ENCODE measurements at places on chromosomes 4 and X.

- DNase-seq = no peak
These were observed 109.2 kb upstream of the FAT1 start for GRCh38 chr4:186832906-186833305.

DNA sequence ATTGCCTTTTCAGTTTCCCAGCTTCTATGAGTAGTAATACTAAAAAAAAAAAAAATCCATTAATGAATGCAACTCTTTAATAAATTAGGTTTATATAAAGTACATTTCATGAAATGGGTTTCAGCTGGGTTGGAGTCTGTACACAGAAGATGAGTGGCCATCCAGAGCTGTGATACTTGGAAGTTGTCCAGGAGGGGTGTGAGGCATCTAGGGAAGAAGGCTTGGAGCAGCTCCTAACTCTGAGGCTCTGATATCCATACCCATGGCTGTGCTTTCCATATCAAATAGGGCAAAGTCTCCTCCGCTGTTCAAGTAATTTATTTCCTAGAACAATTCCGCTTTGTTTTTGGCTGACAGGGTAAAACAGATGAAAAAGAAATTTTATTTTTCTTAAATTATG lies 423.3 kb upstream of the TENM3 start:
- no peak for DNase-seq

DNA sequence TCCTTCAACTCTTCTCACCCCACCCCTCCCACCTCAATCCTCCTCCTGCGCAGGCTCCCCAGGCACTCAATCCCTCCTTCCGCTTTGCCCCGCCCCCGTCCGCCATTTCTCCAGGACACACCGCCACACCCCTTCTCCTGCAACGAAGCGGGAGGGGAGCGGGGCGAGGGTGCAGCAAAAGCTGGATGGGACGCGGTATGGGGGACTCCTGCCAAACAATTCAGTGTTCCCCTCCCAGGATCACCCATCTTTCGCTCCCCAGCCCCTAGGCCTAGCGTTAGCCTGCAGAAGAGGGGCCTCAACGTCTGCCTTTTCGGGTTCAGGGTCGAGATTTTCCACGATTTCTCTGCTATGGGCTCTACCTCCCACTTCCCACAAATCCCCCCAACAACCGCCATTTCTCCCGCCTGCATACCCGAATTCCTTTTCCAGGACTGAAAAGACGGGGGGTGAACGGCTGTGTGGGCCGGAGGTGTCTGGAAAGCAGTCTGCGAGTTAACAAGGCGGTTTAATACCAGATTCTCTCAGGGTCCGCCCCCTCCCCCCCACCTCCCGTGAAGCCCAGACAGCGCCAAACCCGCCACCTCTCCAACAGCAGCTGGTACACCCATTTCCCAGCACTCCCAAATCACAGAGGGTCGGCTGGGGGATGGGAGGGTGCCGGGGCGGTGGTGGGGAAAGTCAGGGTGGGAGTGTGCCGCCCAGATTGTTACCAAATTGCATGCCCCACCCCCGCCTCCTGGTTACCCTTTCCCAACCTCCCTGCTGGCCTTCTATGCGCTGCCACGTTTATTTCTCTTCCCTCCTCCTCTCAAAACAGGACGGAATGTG lies 774 bp downstream of the ARMCX2 start:
- peak; percentile 64 for DNase-seq

- no peak for DNase-seq
These were observed 61.1 kb downstream of the IQCM start for GRCh38 chr4:149754526-149754925.

DNA sequence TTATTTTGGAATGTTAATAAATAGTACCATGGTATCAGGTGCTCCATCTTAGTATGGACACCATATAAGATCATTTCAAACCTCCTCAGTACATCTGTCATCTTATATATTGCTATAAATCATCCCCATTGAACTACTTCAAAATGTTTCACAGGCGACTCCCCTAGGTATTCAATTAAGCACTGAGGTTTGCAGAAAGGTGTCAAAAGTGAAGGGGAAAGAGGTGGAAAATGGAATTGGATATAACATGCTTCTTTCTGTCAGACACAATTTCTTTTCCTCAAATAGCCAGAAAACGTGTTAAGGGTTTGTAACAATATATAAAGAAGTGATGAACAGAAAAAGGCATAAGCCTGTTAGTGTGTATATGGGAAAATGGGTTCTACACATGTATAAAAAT lies 325.5 kb downstream of the GRID2 start:
- no peak for DNase-seq

- DNase-seq = no peak
These were observed 270.8 kb downstream of the GRIA3 start for GRCh38 chrX:123454712-123455431.

- DNase-seq = no peak
These were observed 30.4 kb downstream of the KIT start for GRCh38 chr4:54687887-54688841.

- DNase-seq = no peak
These were observed 232.4 kb upstream of the BMP3 start for GRCh38 chr4:80798082-80798481.

DNA sequence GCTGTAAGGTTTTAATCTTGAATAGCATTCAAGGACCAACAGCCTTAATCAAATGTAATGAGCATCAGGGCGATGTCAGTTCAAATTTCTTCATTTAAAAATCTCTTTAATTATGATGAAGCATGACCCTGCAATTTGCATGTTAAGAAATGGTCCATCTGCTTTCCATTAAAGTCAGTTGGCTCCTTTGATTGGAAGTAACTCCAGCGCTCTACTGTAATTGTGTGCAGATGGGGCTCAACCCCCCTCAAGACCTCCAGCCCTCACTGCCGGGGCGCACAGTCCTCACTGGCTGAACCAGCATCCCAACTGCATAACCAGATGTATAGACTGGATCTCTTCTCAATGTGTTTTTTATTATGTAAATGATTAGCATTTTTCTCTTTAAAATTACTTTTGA lies 126.9 kb downstream of the VCX3B start:
- no peak for DNase-seq

DNA sequence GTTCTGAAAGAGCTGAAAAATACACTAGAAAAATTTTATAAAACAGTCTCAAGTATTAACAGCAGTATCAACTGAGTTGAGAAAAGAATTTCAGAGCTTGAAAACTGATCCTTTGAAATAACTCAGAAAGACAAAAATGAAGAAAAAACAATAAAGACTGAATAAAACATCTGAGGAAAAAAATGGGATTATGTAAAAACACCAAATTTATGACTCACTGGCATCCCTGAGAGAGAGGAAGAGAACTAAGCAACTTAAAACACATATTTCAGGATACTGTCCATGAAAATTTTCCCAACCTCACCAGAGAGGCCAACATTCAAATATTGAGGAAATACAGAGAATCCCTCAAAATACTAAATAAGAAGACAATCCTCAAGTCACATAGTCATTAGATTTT lies 22.9 kb downstream of the PABPC4L start:
- no peak for DNase-seq

- DNase-seq = no peak
These were observed 104.1 kb downstream of the C4orf51 start for GRCh38 chr4:145784036-145784435.

- no peak for DNase-seq
These were observed 114.5 kb downstream of the GATB start for GRCh38 chr4:151646322-151646721.

- no peak for DNase-seq
These were observed 4.8 kb upstream of the CCSER1 start for GRCh38 chr4:90122355-90122748.

DNA sequence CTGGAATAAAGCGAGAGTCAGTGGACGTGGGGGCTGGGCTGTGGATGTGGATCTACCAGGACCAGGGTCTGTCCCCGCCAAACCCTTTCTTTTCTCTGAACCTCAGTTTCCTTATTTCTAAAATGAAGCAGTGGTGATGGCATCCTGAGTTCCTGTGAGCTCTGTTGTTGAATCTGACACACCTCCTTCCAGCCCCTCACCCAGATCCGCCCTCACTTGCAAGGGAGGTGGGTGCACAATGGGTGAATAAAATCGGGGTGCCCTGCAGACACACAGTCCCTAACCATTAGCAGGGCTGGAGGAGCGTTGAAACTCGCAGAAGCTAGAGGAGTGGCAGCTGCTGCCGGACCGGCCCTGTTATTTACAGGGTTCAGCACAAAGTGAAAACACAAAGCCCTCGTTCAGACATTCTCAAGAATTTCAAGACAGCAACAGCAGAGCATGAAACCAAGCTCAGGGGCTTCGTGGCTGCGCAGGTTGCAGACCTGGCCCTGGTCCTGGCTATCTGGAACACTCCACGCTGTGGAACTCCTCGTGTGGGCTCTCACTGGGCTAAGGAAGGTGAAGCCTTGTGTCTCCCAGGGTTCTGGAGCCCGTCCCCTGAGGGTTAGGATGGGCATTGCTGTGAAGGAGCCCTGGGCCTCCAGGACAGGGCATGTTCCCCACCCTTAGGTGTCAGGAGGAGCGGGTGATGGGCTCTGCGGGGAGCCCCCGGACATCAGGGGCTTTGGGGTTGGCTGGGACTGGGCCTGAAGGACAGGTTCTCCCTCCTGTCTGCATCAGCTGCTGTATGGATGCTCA lies 42.9 kb downstream of the PSAPL1 start:
- no peak for DNase-seq

GRCh38 chrX:9087271-9088040 lies 53.5 kb upstream of the FAM9B start:
- no peak for DNase-seq

- DNase-seq = no peak
These were observed 162.8 kb downstream of the WDFY3 start for GRCh38 chr4:84803720-84804119.

DNA sequence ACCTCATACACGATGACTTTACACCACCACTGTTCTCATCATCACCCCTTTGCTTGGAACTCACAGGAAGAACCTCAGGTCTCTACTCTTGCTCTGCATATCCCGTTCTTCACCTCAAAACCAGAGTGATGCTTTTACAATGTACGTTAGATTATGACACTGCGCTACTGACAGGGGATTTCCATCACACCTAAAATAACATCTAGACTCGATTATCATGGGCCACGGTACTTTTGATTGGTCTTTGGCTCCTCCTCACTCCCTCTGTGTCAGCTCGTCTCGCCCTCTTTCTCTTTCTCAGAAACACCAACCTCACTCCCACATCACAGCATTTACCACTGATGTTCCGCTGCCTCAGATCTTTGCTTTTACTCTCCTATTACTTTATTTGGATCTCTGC lies 172.4 kb downstream of the TLL1 start:
- no peak for DNase-seq

- no peak for DNase-seq
These were observed 10.2 kb upstream of the KCNE5 start for GRCh38 chrX:109635146-109635545.

DNA sequence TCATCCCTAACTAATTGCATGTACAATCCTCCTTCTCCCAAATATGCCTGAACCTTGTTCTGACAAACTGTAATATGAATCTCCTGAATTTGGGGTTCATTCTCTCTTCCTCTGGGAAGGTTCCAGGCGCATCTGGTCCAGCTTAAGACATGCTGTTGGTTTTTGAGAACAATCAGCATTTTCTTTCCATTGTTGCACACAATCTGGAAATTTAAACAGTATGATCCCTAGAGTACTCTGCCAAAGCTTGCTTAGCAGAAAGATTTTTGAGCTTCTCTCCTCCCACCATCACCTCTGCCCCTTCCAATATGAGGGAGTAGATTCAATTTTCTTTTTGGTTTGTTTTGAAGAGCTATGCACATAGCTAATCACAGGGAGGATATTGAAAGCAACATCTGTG lies 50.1 kb downstream of the SRPX start:
- DNase-seq = no peak

DNA sequence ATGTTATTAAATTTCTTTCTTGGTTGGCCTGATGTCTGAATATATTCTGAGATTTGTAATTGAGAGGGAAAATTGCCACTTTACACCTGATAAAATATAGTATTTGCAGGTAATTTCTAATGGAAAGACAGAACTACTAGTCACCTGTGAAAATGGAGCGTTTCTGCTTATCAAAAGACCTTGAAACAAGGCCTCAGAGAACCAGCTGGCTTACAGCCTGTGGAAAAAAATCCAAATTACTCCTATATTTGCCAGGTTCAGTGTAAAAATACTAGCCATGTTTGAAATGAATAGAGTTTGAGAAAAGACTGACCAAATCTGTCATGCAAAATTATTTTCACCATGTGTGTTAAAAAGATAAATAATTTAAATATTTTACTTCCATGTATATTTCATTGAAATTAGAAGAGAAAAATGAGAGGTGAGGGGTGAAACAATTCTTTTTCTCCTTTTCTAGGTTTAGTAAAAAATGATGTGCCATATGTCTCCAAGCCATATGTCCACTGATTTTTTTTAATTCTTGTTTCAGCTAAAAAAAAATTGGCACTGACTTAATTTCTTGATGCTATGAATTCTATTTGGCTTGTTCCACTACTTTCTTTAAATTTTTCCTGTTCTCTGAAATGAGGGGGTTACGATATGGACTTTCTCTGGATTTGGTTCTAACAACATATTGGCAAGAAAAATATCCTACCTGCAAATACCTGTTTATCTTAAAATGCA lies 464.9 kb downstream of the GRXCR1 start:
- DNase-seq = no peak

GRCh38 chrX:143435916-143436315 lies 81.4 kb downstream of the SPANXN3 start:
- no peak for DNase-seq

DNA sequence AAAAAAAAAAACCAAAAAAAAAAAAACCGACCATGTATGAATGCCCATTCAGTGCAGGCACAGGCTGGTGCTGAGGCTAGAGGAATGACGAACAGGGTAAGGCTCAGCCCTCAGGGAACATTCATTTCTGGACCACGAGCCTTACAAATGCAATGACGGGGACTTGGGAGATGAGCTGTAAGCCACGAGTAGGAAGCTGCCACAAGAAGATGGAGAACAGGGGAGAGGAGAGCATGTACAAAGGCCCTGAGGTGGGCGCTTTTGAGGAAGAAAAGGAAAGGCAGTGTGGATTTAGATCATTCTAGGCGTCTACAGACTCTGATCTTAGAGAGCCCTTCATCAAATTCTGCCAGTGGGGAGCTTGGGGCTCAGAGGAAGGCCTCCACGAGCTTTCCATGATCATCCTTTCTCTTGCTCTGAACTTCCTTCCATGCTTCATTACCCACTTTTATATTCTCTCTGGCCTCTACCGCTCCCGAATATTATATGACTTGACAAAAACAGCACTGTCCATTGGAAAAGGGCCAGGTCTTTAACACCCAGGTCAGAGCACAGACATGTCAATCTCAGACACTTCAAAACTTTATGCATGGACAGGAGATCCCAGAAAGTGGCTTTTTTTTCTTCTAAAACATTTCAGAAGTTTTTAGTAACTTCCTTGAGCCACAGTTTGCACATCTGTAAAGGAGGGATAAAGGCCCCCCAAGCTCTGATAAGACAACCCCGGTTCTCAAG lies 3.3 kb upstream of the ZNF518B start:
- DNase-seq = no peak

- DNase-seq = no peak
These were observed 133.0 kb downstream of the SNCA start for GRCh38 chr4:89703829-89704590.
